ENCODE measurements at places on chromosomes 2 and 18.

DNA sequence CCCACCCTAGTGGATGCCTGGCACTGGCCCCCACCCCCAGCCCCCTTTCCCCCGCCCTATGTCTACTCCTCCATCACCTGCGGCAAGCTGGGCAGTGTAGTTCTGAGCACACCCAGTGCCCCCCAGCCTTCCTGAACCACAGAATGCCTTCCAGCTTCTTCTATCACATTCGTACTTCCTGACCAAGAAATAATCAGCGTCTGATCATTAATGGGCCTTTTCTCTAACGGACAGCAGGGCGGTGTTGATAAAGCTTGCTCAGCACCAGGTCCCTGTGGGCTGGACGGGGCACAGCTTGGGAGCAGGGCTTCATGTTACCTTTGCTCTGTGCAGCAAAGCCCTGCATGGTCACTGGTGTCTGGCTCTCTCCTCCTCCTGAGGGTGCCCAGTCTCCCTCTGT lies 15.4 kb downstream of the UXS1 start:
- DNase-seq: no peak

DNA sequence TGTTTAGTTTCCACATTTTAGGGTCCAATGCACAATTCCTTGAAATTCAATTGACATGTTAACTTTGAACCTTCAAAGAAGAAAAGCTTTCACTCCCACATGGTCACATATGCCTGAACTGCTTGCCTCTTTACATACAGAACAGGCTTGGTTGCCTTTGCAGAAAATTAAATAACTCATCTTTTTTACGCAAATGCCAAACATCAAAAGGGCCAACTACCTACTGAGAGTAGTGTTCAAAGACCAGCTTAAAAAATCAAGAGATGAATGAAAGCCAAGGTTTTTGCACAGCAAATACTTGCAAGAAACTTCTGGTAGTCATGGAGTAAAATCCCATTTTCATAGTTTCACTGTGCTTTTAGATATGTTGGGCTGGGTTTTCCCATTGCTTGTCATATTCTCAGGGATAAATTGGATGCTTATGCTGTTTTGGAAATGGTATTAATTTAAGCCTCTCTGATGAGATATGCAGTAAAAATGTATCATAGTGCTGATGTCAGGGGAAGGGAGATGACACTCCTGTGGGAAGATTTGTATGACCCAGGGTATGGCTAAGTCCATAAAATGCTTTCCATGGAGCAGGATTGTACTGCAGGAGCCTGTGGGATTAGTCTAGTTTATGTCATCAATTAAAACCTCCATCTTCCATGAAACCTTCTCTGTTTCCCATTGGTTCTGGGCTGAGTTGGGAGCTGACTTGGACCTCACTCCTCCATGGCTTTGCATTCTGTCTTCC lies 60.6 kb upstream of the DARS1 start:
- no peak for DNase-seq

- DNase-seq: no peak
Observed at GRCh38 chr2:61946666-61947065, 41.2 kb downstream of the COMMD1 start.

GRCh38 chr2:360124-360523 lies 72.2 kb upstream of the ALKAL2 start:
- DNase-seq: no peak

GRCh38 chr2:7525746-7526145 lies 608.5 kb downstream of the RNF144A start:
- DNase-seq: no peak
